ENCODE measurements at places on chromosomes 13 and 19. TPM values are rescaled to one million over a fixed set of nuclear protein-coding genes. Genes with fewer than 3 reads are reported as not detected.

The STARD13 gene
- total RNA-seq: 22.3 TPM

The SRRM5 gene
- not detected for total RNA-seq

The TM9SF2 gene
- 144 TPM for total RNA-seq

The EPSTI1 gene
- 3.1 TPM for total RNA-seq

The CACNG8 gene
- 1.5 TPM for total RNA-seq

All from regular cardiac myocyte (primary cell).